Suppressor macrophage treated with lipopolysaccharide for 4 hours (primary cell): ENCODE measurements at places on chromosomes 4 and X.

DNA sequence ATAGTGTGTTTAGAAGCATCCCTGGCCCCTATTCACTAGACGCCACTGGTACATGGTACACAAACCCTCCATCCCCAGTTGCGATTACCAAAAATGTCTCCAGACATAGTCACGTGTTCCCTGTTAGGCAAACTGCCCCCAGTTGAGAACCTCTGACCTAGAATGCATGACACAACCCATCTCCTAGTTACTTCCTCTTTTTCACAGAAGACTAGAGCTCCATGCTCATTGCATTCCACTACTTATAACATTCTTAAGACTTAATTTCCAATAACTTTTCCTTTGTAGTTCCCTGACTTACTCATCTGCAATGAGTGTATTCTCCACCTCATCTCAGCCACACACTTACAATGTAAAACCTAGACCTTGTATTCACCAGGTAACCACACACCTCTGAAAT lies 68.6 kb downstream of the PRSS12 start:
- peak; percentile 65 for DNase-seq

DNA sequence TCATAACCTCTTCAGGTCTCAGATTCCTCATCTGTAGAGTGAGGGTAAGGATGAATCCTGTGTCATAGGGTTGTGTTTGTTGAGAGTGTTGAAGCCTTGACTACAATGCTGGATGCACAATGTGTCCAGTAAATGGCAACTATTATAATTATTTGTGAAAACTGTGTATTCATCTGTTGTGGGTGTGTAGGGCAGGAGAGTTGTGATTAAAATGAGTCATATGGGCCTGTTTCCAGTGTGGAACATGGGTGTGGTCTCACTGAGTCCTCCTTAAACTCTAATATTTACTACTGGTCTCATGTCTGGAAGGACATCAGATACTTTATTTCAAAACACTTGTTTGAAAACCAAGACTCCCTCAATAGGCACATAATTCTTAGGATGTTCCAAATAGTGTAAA lies 208.5 kb upstream of the CASK start:
- DNase-seq = no peak

- no peak for DNase-seq
These were observed 831.0 kb downstream of the C4orf33 start for GRCh38 chr4:129926936-129927335.

DNA sequence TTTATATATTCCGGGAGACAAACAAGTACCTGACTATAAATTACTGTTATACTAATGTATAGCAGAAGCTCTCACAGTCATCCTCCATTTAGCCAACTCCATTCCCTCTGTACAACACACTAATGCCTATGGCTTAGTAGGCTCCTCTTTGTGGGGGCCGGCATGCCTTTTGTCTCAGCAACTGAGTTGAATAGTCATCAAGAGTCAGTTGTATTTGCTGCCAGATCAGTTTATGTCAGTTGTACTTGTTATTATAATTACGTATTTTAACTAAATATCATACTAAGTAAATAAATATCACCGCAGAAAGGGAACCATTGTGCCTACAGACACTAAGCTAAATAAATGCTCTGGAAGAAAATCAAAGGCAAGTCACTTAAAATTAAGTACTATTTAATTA lies 9.9 kb downstream of the PRMT9 start:
- DNase-seq = no peak

GRCh38 chr4:1975391-1975801 lies 33.4 kb downstream of the NELFA start:
- no peak for DNase-seq

DNA sequence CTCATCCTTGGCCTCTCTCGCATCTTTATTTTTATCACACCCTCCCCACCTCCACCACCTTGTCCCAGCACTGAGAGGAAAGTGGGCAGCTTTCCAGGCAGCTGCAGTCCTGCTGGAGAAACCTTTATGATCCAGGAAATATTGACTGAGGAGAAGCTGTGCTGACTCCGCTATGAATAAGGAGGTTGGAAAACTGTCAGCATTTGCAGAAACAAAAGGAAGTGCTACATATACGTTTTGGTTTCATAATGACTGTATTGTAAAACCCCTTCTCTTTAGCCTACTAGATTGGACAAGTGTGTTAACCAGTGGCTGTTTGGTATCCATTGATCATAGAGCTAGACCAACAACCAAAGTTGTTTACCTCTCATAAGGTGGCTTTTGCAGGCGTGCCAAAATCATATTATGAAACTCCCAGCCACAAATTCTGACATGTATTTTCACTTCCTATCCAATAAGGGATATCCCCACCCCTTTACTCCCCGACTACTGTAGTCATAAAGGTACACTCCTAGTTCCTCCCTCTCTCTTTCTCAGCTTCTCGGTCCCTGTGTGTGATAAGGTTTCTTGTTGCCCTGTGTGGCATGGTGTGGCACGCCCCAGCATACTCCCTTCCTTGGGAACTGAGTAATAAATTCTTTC lies 88.4 kb downstream of the GPR143 start:
- peak; percentile 65 for DNase-seq

GRCh38 chrX:43592597-43592996 lies 63.5 kb upstream of the MAOA start:
- no peak for DNase-seq

- no peak for DNase-seq
These were observed 94.2 kb downstream of the PPP3CA start for GRCh38 chr4:101253121-101253520.

- peak; percentile 23 for DNase-seq
These were observed 83.9 kb upstream of the RAI2 start for GRCh38 chrX:17944833-17945497.

GRCh38 chrX:41870719-41871151 lies 52.6 kb downstream of the CASK start:
- DNase-seq = no peak

DNA sequence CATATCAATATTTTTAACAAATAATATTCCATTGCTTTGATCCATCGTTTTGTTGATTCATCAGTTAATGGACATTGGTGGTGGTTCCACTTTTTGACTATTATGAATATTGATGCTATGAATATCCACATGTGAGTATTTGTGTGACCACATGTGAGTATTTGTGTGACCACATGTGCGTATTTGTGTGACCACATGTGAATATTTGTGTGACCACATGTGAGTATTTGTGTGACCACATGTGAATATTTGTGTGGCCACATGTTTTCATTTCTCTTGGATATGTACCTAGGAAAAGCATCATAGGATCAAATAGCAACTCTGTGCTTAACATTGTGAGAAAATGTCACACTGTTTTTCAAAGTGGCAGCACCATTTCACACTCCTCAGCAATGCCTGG lies 433.6 kb upstream of the FRG1 start:
- DNase-seq = no peak

- DNase-seq = no peak
These were observed 231.2 kb downstream of the FRAS1 start for GRCh38 chr4:78288327-78288726.

DNA sequence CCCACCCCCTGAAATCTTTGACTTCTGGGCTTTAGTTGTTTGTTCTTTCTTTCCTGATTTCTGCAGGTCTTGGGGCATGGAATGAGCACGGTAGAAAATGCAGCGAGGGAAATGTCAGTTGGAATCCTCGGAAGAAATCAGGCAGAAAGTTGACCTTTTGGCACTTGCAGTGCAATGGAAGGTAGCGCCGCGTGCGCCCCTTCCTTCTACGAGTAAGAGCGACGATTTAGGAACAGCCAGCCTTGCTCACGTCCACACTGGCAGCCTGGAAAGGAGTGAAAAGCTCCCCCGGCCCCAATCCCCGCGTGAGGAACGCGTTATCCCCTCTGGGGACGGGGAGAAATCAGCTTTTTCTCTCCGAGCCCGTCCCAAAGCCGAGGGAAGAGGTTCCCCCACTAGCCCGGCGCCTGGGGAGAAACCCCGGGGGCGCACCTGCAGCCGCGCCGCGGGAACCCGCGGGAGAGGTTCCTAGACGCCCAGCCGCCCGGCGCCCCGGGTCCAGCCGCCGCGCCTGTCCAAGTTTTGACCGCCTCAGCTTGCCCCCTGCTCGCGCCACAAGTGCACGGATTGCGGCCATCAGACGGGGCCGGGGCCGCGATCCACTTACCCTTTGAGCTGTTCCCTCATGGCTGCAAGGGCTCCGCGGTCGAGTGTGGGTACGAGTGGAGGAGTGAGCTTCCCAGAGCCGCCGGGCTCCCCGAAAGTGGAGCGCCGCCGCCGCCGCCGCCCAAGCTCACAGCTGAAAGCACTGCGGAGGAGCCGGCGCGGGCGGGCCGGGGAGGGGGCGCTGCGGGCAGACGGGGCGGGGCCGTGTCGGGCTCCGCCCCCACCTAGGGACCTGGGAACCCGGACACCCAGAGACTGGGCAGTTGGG lies 194.6 kb upstream of the FTHL17 start:
- DNase-seq = peak; percentile 1

GRCh38 chr4:44869985-44870384 lies 143.6 kb upstream of the GNPDA2 start:
- DNase-seq = no peak

DNA sequence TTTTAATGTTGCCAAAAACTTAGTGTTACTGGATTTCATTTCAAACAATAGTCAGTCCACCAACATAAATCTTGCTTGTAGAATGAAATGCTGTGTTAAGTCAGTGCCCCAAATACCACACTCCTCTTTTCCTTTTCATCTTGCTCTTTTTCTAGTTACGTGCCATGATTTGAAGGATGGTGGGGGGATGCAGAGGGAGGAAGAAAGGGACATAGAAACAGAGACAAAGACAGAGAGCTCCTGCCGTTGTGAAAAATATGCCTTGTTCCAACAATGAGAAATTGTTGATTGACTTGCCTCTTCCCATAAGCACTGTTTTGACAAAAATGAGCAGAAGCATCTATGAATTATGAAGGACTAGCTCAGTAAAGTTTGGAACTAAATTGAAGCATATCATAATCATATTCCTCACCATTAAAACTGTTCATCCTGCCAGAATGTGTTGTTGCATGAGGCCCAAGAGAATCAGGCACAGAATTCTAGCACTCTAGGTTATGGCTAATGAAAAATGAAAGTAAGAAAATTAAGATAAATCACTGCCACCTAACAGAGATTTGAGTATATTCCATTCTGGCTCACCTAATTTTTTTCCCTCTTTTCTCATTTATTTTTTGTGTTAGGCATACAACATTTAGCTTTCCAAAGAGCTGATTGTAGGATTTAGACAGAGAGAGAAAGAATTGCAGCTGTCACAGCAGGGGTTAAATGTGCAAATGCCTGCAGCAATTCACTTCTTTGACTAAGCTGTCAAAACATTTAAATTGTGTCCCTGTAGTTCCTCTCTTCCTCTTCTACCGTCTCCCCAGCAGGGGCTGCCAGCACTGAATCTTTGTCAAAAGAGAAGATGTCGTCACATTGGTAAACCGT lies 111.6 kb upstream of the PTPN13 start:
- DNase-seq = peak; percentile 5

DNA sequence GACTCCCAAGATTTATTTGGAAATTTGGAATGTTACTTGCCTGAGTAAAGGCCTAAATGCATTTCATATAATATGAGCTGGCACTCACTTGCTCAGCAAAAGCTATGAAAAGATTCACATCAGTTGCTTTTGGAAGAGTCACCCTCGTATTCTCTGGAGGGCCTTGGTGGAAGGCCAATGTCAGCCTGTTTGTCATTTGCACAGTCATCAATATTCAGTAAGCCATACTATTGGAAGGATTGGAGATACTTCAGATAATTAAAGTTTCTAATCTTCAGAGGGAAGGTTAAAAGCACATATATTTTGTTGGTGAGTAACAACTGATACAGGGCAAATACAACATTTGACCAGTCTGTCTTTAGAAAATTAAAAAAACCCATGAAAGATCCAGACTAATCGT lies 36.6 kb downstream of the VCX3A start:
- DNase-seq = no peak

- DNase-seq = peak; percentile 78
These were observed 543 bp downstream of the ELF2 start for GRCh38 chr4:139176302-139177048.

- DNase-seq = no peak
These were observed 1135.7 kb upstream of the AGA start for GRCh38 chr4:178577933-178578332.

DNA sequence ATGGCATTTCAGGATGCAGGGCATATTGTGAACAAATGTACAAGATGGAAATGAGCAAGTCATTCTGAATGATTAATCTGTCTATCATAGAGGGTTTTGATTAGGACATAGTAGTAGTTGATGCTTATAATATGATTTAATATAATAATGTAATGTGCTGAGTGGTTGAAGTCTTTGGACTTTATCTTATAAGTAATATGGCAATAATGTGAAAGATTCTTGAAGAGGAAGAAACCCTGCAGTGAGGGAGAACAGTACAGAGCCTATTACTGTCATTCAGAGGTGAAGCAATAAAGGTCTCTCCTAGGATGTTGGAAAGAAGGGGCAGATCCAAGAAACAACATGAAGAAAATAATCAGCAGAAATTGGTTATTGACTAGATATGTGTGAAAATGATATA lies 16.6 kb downstream of the NFKB1 start:
- DNase-seq = no peak

- no peak for DNase-seq
These were observed 54.6 kb upstream of the RAPGEF2 start for GRCh38 chr4:159048166-159048886.

GRCh38 chr4:89070041-89070440 lies 13.1 kb upstream of the FAM13A start:
- no peak for DNase-seq

GRCh38 chr4:147801820-147802219 lies 69.9 kb downstream of the ARHGAP10 start:
- peak; percentile 38 for DNase-seq

GRCh38 chrX:153669174-153669890 lies 4.3 kb downstream of the PNCK start:
- peak; percentile 38 for DNase-seq

- DNase-seq = no peak
These were observed 12.8 kb upstream of the LGI2 start for GRCh38 chr4:25043548-25043947.
